Activated effector memory CD4-positive, alpha-beta T cell treated with Interleukin-2 at 50 U/mL for 16 hours (primary cell): ENCODE measurements at places on chromosomes 16 and 17.
A peak's percentile ranks its signal among the peaks of the same experiment; 100 is the strongest.

DNA sequence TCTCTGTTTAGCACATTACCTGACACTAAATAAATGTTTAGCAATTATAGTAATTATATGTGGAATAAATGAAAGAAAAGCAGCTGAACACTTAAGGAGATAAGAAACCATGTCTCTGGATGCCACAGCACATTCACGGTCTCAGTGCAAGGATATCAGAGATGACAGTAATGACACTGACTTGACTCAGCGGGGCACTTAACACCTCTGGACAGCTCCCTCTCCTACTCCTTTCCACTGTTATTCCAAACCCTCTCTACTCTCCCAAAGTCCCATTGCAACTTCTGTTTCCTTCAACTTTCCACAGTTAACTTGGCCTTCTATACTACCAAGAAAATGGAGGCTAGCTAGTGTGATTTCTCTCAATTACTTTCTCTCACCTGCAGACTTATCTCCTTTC lies 93.0 kb upstream of the CORO6 start:
- no peak for DNase-seq

- DNase-seq, result no peak
These were observed 10.7 kb downstream of the GNAO1 start for GRCh38 chr16:56202036-56202435.

DNA sequence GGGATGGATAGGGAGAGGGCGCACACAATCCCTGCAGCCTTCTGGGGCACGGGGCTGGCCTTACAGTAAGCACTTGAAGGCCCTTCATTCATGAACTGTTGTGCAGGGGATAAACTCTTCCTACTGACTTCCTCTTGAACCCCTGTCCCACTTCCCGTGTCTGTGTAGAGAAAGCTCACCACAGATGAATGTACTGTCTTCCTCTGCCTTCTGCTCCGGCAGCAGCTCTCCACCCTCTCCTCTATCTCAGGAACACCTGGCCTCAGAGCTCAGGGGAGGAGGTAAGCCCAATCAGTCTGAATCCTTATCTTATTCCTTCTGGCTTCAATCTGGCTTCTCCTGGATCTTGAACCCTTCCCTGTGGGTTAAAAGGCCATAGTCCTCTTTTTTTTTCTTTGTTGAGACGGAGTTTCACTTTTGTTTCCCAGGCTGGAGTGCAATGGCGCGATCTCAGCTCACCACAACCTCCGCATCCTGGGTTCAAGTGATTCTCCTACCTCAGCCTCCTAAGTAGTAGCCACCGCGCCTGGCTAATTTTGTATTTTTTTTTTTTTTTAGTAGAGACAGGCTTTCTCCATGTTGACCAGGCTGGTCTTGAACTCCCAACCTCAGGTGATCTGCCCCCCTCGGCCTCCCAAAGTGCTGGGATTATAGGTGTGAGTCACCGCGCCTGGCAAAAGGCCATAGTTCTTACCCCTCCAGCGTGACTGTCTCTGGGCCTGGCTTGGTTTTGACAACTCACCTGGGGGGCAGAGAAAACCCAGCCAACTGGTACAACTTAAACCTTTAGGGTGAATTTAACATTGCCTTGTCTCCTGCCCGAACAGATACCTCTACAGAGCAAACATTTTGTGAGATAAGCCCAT lies 7.2 kb upstream of the SLC52A1 start:
- peak; percentile 36 for DNase-seq

GRCh38 chr17:31492880-31493655 lies 101.6 kb downstream of the RAB11FIP4 start:
- DNase-seq, result peak; percentile 45

DNA sequence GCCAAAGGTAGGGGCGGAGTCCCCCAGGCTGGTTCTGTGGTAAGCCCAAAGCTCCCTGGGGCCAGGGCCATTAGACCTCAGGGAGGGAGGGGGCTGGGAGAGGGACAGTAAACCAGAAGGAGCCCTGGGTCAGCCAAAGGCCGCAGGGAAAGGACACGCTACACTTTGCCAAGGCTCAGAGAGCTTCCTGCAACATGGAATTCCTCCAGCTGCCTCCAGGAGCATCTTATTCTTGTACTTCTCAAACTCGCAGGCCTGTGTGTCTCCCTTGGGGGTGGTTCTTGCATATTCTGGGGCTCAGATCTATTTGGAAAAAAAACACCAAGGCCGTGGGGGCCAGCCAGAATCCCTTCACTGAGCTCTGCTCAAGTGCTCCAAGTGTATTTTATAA lies 25.1 kb downstream of the AKAP1 start:
- DNase-seq, result no peak

GRCh38 chr17:80308692-80309517 lies 48.3 kb downstream of the RNF213 start:
- no peak for DNase-seq

GRCh38 chr17:64061178-64061898 lies 40.9 kb upstream of the ICAM2 start:
- DNase-seq, result no peak

GRCh38 chr16:13223666-13224065 lies 322.3 kb downstream of the SHISA9 start:
- DNase-seq, result no peak

GRCh38 chr17:39626171-39627046 lies at the start of gene PPP1R1B:
Gene PPP1R1B (plus strand): TSS chr17:39626952. CDS start chr17:39627393, 441 bp downstream.
- DNase-seq, result no peak

DNA sequence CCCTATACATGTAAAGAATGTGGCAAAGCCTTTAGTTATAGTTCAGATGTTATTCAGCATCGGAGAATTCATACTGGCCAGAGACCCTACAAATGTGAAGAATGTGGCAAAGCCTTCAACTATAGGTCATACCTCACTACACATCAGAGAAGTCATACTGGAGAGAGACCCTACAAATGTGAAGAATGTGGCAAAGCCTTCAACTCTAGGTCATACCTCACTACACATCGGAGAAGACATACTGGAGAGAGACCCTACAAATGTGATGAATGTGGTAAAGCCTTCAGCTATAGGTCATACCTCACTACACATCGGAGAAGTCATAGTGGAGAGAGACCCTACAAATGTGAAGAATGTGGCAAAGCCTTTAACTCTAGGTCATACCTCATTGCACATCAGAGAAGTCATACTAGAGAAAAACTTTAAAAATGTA lies 42.5 kb downstream of the ZNF267 start:
- DNase-seq, result no peak

DNA sequence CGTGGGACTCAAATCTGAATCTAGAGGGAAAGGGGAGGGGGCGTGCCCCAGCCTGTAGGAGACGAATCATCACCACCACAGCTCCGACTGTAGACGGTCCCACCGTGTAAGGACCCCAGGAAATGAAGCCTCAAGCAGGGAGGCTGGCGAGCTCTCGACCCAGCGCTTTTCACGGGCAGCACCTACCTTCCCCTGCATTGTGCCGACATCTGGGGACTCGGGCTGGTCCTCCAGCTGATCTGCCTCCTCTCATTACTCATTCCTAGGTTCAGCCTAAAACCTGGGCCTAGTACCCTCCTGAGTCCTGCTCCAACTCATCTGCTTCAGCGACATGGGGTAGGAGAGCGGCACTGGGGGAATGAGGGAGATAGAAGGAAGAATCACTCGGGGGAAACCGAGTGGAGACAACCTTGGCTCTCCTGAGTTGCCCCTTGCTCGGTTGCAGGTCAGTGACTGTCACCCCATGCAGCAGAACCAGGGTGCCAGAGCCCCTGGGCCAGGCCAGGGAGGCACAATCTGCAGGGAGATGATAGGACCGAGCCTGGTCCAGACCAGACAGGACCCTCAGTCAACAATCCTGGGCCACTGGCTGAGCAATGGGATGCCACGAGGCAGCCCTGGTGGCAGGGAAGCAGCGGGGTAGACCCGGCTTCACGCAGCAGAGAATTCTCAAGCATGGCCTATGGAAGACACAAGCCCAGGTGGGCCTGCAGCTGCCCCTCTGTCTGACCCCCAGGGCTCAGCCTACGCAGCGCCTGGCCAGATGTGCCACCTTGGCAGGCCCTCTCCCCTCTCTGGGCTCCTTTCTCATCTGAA lies 833 bp upstream of the BCAR1 start:
- no peak for DNase-seq

DNA sequence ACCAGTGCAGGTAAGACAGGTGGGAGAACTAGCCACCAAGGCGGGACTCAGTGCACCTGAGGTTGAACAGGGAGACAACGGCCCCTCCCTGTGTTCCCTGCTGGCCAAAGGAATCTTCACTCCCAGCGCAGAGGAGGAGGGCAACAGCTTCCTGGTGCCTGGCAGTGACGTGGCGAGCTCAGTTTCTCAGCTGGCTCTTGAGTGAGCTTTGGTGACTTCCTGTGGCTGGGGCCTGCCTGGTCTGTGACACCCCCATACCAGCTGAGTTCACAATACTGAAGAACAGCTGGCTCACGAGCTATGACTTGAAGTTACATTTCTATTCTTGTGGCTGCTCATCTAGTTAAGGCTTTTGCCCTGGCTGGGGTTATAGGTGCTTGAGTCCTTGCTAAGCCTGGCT lies 26.1 kb downstream of the WNT9B start:
- no peak for DNase-seq

- no peak for DNase-seq
These were observed 17.1 kb upstream of the CPSF4L start for GRCh38 chr17:73278465-73279453.

DNA sequence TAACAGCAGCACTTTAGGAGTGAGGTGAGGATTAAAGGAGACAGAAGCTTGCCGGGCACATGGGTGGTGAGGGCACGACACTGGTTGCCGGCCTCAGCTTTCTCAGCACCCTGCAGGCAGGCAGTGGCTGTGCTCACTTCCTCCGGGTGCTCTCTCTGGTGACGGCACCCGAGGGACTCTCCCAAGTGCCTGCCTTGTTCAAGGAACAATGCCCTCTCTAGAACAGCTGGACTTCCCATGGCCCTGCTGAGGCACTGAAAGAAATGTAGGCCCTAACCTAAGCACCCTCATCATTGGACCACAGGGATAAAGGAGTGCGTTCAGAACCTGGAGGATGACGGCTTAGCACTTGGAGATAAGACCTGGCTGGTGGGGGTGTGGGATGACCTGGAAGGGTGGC lies 72.7 kb downstream of the N4BP1 start:
- no peak for DNase-seq

- DNase-seq, result no peak
These were observed 24.0 kb downstream of the TMC6 start for GRCh38 chr17:78104540-78104941.

DNA sequence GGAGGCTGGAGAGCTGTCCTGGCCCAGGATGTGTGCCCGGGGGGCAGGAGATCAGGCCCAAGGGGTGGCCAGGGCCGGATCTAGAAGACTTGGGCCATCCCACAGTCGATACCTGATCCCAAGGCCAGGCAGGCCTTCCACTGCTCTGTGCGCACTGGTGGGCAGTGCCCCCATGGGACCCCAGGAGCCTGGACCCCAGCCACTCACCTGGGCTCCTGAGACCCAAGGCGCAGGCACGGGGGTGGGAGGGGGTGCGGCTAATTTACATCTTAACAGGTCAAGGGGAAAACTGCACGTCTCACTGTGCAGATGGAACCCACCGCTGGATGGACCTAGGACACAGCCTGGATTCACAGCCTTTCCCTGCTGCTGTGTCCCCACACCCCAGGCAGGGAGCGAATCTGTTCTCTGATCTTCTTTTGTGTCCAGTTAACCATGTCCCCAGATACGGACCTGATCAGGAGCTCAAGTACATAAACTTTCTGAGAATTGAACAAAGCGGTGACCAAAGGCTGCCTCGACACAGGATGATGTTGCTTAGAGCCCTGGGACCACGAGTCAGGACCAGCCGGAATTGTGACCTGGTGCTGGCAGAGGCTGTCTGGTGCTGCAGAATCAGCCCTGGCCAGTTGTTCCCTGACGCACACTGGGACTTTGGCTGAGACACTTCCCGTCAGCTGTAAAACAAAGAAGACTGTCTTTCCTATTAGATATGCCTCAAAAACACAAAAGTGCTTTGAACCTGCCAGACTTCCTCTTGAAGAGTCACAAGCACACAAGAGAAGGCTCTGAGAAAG lies 60.6 kb downstream of the TNFRSF13B start:
- DNase-seq, result no peak

GRCh38 chr16:75529959-75530358 lies 5.9 kb downstream of the CHST5 start:
- DNase-seq, result no peak

GRCh38 chr17:492022-492413 lies 139.4 kb upstream of the RPH3AL start:
- DNase-seq, result no peak

- no peak for DNase-seq
These were observed 29.4 kb downstream of the CCR7 start for GRCh38 chr17:40535924-40536294.

GRCh38 chr16:24178496-24178895 lies 77.6 kb upstream of the CACNG3 start:
- DNase-seq, result no peak

- no peak for DNase-seq
These were observed 11.2 kb downstream of the CHD9NB start for GRCh38 chr16:53041320-53042051.

- DNase-seq, result no peak
These were observed 13.2 kb upstream of the VPS35L start for GRCh38 chr16:19542138-19542821.

DNA sequence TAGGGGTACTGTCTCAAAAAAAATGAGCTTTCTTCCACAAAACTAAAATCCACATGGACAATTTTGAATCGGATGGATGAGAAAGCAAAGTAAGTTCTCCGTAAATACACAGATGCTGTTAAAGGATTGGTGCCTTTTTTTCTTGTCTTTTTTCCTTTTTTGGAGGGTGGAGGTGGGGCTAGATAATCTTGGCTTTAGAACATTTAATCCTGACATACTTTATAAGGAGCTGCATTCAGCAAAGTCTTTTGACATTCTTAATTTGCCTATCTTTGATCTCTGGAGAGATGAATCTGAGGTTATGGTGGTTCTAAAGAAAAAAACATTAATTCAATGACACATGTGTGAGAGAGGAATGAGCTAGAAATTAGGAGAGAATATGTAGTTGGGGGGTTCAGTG lies 312.3 kb upstream of the KCNJ16 start:
- no peak for DNase-seq

DNA sequence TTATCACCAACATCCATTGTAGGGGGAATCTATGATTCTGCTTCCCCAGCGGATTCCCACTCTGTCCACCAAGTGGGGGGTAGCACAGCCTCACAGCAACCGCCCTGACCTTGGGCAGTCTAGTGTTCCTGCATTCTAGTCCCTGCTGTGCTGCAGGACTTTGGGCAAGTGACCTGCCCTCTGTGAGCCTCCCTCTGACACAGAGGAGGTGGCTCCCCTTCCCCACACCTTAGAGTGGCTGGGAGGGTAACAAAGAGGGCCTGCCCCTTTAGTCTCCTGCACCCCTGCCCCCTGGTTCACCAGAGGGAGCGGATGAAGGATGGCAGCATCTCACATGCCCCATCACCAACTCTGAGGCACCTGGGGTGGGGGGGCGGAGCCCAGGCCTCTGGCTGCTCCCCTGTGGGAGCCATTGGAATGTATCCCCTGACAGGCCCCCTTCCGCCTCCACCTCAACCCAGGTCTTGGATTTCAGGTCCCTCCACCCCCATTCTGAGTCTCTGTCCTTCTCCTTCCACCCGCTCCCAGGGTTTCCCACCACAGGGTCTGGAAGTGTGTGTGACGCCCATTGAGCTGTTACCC lies 10.1 kb downstream of the GAS2L2 start:
- DNase-seq, result no peak

- peak; percentile 19 for DNase-seq
These were observed 91.0 kb downstream of the GSG1L start for GRCh38 chr16:27972500-27972899.

- no peak for DNase-seq
These were observed 155.8 kb upstream of the SDK2 start for GRCh38 chr17:73799781-73800627.

GRCh38 chr16:89956505-89957215 lies 8.1 kb downstream of the DEF8 start:
- no peak for DNase-seq

- DNase-seq, result peak; percentile 17
These were observed 26.5 kb downstream of the STAT3 start for GRCh38 chr17:42361781-42362186.

GRCh38 chr16:19123535-19124178 lies 9.9 kb downstream of the ITPRIPL2 start:
- DNase-seq, result no peak
